ENCODE measurements at places on chromosomes 12 and 14.
A peak's percentile ranks its signal among the peaks of the same experiment; 100 is the strongest.

DNA sequence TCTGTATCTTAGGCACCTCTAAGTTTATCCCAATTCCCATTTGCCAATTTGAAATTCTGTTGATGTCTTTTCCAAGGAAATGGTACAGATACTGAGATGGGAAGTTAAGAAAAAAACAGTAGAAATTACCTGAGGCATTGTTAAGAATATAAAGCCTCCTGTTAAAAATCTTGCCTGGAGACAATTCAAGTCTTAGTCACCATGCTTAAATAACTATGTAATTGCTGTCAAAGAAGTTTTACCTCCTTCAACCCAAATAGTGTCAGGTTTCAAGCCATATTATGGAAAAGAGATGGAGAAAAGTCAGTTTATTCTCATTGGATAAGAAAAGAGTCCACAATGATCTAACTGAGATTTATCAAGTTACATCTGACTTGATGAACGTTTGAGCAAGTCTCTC lies 974.7 kb downstream of the GALC start:
- no peak for ATAC-seq

DNA sequence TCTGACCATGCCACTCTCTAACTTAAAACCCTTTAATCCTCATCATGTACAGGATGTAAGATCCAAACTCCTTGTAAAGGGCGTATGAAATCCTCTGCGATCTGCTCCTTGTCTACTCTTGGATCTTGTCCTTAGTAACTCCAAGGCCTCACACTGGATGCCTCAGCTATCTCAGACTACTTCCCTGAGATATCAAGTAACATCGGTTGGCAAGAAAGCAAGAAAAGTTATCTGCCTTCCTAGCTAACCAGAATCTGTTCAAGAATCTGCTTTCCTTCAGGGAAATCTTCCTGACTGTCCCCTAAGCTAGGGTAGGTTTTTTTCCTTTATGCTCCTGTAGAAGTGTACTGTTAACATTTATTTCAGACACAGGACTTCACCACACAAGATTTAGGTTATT lies 82.6 kb downstream of the TAOK3 start:
- no peak for ATAC-seq

DNA sequence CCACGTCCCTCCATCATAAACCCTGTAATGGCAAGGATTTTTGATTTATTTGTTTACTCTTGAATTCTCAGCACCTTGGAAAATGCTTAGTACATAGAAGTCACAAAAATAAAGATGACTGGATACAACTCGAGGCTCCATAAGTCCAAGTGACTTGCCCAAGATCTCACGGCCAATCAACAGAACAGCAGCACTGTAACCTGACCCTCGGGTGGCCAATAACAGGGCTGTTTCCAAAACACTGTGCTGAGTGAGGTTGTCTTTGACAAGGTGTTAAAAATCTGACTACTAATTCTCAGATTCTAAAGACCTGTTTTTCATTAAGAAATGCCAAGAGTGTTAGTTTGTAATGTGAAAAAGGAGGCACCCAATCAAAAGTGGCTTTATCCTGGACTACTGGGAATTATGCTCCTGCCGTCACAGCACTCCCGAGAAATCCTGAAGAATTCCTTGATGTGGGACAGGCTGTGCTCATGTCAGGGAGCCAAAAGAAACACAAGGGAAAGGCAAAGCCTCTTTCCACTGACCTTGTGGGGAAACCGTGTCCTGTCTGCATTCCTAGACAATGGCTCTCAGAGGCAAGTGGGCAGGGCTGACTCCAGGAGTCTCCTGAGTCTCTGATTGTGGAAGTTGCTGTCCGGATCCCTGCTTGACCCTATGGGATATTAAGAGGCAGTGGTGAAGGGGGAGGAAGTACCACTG lies 204.7 kb upstream of the PELI2 start:
- ATAC-seq = no peak

- peak; percentile 49 for ATAC-seq
These were observed 4.7 kb downstream of the P2RX2 start for GRCh38 chr12:132623072-132623869.

GRCh38 chr12:65822732-65823512 lies 1.4 kb upstream of the HMGA2 start:
- ATAC-seq = no peak

- peak; percentile 2 for ATAC-seq
These were observed 513 bp downstream of the CCNK start for GRCh38 chr14:99481745-99482099.

GRCh38 chr12:77120156-77121085 lies 55.1 kb upstream of the E2F7 start:
- no peak for ATAC-seq

DNA sequence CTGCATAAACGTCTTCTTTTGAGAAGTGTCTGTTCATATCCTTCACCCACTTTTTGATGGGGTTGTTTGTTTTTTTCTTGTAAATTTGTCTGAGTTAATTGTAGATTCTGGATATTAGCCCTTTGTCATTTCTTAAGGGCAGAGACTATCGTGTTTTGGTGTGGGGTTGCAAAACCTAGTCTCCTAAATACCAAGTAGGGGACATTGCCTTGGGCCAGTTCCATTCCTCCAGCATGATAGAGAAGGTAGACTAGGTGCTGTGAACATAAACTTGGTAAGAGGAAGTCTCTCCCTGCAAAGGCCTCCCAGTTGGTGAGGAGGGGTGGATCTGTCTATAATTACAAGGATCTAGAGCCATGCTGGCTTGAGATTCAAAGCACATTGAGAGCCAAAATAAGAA lies 390.7 kb downstream of the VRK1 start:
- no peak for ATAC-seq

GRCh38 chr12:52121824-52122539 lies 42.5 kb downstream of the SMIM41 start:
- ATAC-seq = peak; percentile 34

GRCh38 chr14:62179367-62180018 lies 417.3 kb downstream of the SNAPC1 start:
- ATAC-seq = peak; percentile 71

DNA sequence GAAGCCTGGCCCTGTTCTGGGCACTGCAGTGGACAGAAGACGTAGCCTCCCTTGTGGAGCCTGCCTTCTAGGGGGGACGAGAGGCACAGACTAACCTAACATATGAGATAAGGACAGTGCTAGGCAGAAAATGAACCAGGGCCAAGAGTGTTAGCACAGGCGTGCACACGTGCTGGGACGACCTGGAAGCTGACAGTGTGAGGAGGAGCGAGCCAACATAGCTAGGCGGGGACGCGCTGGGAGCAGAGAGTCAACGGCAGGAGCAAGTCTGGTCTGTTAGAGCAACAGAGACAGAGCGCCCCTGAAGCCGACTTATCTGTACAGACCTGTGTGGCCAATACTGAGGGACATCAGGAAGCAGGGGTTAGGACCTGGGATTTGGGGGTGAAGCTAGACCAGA lies 8.0 kb downstream of the PXMP2 start:
- peak; percentile 37 for ATAC-seq

GRCh38 chr14:68606176-68606575 lies 186.7 kb downstream of the ZFP36L1 start:
- no peak for ATAC-seq

DNA sequence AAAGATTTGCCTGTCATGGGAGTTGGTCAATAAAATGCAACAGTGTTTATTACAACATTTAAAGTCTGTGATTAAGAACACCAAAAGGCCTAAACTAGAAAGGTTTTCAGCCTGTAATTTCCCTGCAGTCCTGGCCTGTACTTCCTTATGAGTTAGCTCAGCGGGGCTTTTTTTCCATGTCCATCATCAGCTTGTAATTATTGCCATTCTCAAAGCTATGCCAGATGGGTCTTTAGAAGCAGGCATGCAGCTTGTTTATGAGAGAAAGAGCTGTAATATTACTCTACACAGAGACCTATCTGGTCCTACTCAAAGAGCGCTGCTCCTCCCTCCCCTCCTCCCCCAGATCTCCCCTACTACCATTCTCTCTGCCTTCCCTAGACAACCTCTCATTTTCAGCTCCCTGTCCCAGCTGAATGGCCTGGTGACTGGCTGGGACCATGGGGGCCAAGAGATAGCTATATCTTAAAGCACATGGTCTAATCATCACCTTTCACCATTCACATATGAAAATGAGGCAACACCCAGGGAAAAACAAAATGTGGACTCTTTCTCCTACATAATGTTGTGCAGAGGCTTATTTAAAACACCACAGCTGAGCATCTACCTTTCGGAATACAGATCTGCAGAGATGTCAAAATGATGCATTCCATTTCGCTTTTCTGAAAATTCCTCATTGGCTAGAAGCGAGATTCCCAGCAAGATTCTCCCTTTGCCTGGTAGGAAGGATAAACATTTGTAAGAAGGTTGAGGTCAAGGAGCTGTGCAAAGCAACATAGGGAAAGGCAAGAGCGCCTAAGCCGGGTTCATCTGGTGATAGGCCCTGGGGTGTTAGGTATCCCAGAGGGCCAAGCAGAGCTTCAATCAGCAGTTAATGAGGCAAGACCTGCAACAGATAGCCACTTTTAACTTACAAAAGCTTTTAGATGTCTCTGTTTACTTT lies 209.7 kb upstream of the CDKN3 start:
- no peak for ATAC-seq

DNA sequence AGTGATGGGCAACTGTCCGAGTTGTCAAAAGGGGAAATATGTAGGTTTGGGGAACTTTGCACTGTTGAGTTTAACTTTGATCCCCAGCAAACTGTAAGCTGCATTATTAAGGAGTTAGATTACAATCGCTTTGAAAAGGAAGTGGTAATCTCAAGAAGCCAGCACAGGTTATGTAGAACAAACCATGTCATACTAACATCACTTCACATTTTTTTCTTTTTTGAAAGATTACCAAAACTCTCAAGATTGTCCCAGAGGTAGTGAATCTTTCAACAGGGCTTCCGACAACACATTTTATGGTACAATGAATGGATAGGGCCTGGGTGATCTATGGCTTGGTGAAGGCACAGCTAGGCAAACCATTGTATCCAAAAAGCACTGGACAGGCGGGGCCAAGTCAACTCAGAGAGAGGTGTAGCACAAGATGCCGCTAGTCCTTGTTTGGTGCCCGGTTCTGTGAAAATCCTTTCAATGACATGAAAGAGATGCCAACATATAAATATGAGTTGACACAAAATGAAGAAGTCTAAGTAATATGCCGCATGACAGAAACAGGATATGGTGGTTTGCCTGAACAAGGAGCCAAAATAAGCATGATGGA lies 24.3 kb upstream of the PARP11 start:
- ATAC-seq = no peak

GRCh38 chr14:68269136-68269927 lies 449.8 kb downstream of the RAD51B start:
- ATAC-seq = no peak

DNA sequence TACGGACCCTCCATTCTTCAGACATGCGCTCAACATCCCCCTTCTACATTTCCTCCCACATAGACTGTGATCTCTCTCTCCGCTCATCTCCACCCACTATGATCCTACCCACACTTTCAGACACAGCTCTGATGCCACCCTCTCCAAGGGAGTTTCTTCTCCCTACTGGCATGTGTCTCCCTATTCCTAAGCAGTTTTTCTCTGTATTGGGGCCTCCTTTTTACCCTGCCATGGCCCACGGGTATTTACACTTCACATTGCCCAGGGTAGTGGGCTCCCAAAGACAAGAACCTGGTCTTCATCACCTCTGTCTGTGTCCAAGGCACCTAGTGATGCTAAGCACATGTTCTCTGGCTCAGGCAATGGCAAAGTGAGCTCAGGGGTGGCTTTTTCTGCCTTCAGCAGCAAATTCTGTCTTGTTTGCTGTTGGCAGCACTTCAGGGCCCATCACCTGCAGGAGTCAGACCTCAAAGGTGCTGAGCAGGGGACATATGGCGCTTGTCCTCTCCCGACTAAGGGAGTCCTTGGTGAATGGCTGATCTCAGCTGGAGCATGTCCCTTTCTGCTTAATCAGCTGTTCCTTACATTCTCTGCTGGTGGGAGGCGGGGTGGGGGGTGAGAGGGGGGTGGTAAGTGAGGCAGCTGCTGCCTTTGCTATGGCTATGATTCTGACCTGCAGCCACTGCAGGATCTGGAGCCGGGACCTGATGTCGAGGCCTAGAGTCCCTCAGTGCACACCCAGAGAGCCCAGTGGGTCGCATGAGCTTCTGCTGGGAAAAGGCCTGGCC lies 256.8 kb downstream of the PCNX1 start:
- no peak for ATAC-seq

DNA sequence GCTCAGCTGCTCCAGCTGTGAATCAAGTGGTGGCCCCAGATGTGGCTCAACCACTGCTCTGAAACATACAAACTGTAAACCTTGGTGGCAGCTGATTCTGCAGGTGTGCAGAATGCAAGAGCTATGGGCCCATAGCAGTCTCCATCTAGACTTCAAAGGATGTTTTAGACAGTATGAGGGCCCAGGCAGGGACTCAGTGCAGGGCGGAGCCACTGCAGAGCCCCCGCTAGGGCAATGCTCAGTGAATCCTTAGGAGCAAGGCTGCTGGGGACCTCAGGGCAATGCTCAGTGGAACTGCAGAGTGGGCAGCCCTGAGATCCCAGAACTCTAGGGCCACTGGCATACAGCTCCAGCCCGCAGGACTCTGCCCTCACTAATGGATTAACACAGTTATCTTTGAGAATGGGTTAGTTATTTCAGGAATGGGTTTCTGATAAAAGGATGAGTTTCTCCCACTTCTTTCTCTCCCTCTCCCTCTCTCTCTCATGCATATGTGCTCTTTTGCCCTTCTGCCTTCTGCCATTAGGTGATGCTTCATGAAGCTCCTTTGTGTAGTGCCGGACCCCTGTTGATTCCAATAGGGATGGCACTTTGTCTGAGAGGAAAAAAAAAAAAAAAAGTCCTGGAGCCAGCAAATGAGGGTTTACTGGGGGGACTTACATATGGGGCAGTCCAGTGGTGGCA lies 48.4 kb upstream of the JDP2 start:
- ATAC-seq = no peak

DNA sequence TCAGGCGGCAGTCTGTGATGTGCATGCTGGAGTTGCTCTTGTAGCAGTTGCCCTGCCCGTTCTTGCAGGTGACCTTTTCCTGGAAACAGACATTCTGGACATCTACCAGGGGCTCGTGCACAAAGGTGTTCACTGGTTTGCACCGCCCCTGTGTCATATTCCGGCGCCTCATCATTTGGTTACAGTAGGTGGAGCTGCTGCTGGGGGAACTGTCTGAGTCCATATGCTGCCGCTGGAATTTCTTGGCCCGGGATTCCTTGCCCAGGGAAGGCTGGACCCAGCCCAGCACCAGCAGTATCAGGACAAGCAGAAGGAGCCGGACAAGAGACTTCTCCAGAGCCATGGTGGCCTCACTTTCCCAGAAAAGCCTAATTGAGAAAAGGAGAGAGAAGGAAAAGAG lies 918 bp downstream of the RNASE1 start:
- ATAC-seq = no peak

GRCh38 chr12:18556161-18556560 lies 181.7 kb downstream of the PLCZ1 start:
- no peak for ATAC-seq

DNA sequence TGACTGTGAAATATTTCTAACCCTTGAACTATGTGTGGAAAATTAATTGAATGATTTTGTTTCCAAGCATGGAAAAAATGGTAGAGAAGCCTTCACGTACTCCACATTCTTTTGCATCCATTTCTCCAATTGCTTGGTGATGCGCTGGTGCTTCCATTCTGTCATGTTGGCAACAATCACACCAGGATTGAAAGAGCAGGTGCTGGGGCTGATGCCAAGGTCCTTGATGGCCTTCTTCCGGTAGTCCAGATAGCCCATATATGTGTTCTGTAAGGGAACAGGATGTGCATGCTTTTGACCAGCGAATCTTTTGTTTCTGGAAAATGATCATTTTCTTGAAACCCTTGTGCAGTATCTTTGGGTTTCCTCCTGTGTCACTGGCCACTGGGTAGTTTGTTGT lies 28.6 kb downstream of the TDG start:
- ATAC-seq = no peak

- ATAC-seq = no peak
These were observed at the start of gene CMTM5 for GRCh38 chr14:23376482-23377197. TSS of gene CMTM5 (plus strand) at chr14:23377046. CDS start at chr14:23377252, 206 bp downstream.
